ENCODE measurements at places on chromosomes 2 and 18. TPM values are rescaled to one million over a fixed set of nuclear protein-coding genes. Genes with fewer than 3 reads are reported as not detected.

SRD5A2 gene
- total RNA-seq: 0.65 TPM

GRCh38 chr2:25740810-25741381, 67.5 kb upstream of the DTNB start:
- DNase-seq: no peak

DNA sequence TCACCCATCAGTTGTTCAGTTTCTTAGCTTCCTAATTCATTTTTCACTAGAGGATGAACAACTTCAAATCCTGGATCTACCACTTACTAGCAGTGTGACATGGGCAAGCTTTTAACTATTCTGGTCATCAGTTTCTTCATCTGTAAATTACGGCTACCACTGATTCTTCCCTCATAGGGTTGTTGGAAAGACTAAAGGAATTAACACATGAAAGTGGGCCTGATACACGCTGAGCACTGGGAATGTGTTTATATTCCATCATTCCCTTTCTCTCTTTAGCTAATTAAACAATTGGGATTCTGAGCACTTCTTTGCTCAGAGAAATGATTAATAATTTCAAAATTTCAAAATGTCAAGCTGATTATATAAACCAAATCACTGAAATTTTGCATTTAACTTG, 862.3 kb upstream of the GCFC2 start:
- no peak for DNase-seq

CD226 gene
- total RNA-seq: 2.4 TPM

UGT1A10 gene
- total RNA-seq: 3.0 TPM

GRCh38 chr2:230869914-230870543, 5.3 kb downstream of the ITM2C start:
- peak; percentile 45 for DNase-seq

GRCh38 chr2:222102575-222103349, 196.0 kb downstream of the PAX3 start:
- no peak for DNase-seq

GRCh38 chr18:6773777-6774176, 44.3 kb downstream of the ARHGAP28 start:
- no peak for DNase-seq

STARD6 gene
- total RNA-seq: not detected

HOXD12 gene
- not detected for total RNA-seq

RGPD5 gene
- total RNA-seq: 68.3 TPM

Data from ureter (tissue), 1 donor.